HFF-Myc (cell line): ENCODE measurements at places on chromosomes 4 and X.

DNA sequence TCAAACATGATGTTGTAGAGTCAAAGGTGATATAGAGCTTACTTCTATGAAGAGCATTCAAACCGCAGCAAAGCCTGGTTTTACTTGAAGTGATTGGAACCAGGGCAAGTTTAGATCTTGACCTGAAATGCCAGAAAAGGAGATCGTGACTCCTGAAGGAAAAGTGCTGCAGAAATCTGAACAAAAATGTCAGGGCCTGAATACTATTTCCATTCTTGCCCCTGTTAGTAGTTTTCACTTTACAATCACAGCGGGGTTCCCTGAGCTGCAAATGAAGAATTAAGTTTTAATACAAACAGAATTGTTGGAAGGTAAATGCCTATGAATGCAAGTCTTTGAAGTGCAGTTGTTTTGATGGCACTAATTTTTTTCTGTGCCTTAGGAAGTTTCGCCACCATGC, 4.1 kb downstream of the SLIT2 start:
- no peak for DNase-seq

- DNase-seq: no peak
These were observed 35.9 kb downstream of the GK start for GRCh38 chrX:30689116-30689515.

DNA sequence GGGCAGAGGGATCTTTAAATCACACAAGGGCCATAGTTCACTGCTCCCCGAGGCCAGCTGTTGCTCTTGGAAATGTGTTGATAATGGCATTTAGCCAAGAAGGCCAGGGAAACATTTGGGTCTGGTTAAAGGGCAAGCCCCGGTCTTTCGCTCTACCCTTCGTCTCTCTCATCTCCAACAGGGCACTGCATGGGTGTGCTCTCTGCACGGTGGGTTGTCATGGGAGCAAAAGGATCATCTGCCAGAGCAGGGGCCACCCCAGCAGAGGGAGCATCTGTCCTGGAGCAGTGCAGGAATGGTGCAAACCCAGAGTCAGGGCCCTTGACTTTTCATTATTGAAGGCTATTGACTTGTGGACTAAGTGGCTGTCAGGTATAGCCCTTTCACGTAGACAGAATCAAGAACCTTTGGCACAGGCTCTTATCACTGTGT, 22.7 kb upstream of the PGRMC2 start:
- DNase-seq: no peak

DNA sequence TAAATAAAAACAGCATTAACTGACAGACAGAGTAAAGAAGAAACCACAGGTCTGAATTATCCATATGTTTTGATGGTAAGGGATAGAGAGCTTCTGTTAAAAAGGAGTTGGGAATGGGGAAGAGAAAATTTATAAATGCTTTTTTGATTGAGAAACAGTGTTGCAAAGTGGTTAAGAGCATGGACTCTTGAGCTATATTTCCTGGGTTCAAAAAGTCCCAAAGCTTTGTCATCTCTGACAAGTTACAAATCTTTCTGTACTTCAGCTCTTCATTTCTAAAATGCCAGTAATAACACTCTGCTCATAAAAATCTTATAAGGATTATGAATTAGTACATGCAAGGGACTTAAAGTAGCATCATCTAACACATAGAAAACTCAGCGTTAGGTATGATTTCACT, 62.2 kb downstream of the N4BP2 start:
- DNase-seq: no peak

DNA sequence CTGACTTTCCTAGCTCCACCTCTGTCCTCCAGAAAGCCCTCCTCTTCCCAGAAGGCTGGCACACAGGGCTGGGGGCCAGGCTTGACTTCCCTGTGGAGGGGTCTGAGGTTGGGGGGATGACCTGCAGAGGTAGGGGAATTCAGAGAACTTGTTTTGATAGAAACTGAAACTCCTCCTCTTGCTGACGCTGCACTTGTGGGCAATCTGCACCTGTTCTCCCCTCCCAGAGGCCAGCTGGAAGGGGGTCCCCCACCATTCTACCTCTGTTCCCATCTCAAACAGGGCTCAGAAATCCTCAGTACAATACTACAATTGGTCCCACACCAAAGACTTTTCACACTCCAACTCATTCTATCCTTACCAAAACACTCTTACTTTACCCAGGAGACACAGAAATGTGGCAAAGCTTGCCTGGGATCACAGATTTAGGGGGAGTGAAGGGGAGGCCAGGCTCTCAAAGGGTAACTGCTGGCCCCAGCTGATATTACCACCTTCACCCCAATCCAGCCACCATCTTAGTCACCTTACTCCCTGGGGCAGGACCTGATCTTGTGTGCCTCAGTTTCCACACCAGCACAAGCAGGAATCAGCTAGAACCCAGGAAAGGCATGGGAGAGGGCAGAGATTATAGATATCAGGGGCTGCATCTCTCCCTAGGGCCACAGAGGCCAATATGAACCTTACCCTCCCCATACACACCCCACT, 18.5 kb downstream of the OTUD5 start:
- no peak for DNase-seq

DNA sequence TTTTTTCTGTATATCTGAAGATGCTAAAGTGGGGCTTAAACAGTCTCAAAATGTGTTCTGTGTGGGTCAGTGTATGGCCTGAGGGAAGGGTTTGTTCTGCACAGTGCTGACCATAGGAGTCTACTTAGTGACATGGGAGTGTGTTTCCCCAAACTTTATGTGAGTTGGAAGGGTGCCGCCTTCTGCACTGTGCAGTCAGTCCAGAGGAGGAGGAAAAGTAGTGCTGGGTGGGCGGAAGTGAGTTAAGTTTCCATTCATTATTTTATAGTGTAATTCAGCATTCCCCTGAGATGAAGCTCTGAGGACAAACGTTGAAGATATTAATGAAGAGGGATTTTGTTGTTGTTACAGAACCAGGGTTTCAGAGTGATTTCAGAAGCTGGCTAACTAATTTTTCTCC, 2.9 kb downstream of the CHST7 start:
- no peak for DNase-seq

DNA sequence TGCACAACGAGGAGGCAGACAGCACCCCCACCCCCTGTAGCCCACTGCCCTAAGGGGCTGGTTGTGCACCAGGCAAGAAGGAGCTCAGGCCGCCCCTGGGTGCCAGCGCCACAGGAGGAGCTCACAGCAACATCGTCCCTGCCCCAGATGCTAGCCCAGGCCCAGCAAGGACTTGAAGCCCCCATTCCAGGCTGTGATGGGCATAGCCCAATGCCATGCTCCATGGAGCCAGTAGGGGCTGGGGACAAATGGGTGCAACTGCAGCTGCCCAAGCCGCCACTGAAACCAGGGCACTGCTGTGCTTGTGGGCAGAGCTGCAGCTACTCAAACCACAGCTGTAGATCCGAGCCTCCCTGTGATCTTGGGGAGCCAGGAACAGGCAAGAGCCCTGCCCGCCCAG, 241.3 kb upstream of the GIMD1 start:
- DNase-seq: no peak

DNA sequence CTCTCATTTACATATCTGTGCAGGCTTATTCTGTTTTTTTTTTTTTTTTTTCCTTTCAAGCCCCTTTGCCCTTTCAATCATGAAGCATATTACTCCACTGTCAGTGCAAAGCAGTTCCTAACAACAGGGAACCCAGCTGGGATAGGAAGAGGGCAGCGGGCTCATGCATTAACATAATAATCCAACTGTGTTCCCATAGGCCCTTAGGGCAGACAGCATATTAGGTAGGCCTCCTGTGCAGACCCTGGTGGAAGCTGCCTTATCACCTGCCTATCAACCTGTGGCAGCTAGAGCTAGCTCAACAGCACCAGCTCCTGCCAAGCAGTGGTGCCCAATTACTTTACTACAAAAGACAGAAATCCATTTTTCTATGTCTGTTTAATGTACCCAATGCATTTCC, 49.3 kb downstream of the SLC10A7 start:
- no peak for DNase-seq

DNA sequence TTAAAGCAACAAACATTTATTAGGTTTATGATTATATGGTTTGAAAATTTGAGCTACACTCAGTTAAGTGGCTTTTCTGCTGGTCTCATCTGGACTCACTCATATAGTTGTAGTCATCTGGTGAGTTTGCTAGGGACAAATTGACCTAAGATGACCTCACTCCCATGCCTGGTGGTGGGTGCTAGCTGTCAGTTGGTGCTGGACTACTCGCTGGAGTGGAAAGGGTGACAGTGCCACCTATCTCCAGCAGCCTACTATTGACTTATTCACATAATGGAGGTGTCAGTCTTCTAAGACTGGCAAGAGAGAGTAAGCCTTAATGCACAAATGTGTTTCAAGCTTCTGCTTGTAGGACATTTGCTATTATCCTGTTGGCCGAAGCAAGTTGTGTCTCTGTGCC, 88.2 kb downstream of the TASL start:
- DNase-seq: no peak

GRCh38 chr4:140049024-140049848, 104.7 kb downstream of the MAML3 start:
- DNase-seq: no peak

- DNase-seq: no peak
These were observed 250.7 kb upstream of the RASGEF1B start for GRCh38 chr4:81722290-81722851.

- DNase-seq: no peak
These were observed 18.7 kb downstream of the DCHS2 start for GRCh38 chr4:154472858-154473257.

DNA sequence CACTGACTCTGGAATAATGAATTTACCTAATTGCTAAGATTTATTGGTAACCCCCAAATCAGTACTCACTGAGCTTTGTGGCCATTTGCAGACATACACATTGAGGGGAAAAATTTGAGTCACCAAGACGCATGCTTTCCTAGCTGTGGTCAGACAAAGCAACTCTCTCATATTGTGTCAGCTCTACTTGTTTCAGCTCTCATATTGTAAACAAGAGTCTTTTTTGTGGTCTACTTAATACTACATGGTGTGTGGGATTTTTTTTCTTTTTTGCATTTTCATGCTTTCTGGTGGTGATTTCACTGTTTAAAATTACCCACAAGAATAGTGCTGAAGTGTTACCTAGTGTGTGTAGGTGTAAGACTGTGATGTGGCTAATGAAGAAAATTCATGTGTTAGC, 428.2 kb upstream of the GALNT7 start:
- no peak for DNase-seq

- no peak for DNase-seq
These were observed 152.3 kb downstream of the DCLK2 start for GRCh38 chr4:150230561-150230960.

GRCh38 chr4:11005300-11005699, 320.7 kb upstream of the CLNK start:
- no peak for DNase-seq

- DNase-seq: no peak
These were observed 318.6 kb downstream of the NAF1 start for GRCh38 chr4:162847945-162848549.

GRCh38 chr4:143270256-143270838, 66.3 kb upstream of the GAB1 start:
- DNase-seq: no peak

GRCh38 chrX:17373337-17373736, 1.7 kb upstream of the NHS start:
- no peak for DNase-seq

DNA sequence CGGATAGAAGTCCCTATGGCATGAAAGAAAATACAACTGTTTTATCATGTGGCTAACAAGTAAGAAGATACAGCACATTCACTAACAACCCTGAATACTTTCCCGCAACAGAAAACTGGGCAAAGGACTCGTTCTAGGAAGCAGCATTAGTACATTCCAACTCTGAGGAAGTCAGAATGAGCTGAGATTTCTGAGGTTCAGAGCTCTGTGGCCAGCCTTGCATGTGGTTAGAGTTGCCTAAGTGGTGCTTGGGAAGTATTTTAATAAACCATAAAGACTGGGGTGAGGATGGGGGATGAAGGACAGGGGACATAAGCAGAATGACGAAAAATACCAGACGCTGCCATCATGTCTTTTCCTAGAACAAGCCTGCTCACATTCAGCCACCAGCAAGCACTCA, 82.2 kb downstream of the EFHC2 start:
- no peak for DNase-seq

DNA sequence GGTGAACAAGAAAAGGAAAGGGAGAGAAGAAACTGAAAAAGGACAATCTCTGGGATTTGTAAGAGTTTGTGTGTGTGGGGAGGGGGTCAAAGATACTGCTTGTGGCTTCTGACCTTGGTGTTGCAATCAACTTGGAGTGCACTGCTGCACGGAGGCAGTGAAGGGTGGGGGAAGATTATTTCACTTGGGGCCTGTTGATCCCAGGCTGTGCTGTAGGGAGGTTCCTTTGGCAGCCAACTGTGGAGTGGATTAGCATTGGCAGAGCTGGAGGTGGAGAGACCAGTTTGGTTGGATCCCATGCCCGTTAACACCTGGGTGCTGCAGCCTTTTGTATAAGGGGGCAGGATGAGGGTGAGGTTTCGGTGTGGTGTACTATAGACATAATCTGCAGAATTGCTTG, 38.2 kb downstream of the AFF1 start:
- DNase-seq: no peak

GRCh38 chrX:118904218-118904617, 70.2 kb upstream of the LONRF3 start:
- DNase-seq: no peak

DNA sequence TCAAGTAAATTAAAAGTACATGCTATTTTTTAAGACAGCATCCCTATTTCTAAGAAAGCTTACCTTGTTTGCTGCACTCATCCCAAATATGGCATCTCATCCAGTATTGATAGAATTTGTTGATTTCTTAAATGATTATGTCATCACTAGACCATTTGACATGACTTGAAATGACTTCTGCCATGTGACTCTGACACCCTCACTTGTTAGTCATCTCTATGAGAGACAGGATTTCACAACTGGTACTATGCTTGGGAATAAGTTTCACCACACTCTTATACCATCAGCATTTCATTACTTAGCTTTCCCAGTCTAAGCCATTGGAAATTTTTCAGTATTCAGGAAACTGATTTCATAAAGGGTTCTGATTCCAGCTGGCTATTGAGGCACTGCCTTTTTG, 55.3 kb downstream of the TMPRSS11F start:
- no peak for DNase-seq

GRCh38 chr4:123569541-123569940, 172.9 kb downstream of the SPRY1 start:
- DNase-seq: no peak

GRCh38 chrX:135168486-135168885, 2.7 kb downstream of the CT55 start:
- DNase-seq: no peak

DNA sequence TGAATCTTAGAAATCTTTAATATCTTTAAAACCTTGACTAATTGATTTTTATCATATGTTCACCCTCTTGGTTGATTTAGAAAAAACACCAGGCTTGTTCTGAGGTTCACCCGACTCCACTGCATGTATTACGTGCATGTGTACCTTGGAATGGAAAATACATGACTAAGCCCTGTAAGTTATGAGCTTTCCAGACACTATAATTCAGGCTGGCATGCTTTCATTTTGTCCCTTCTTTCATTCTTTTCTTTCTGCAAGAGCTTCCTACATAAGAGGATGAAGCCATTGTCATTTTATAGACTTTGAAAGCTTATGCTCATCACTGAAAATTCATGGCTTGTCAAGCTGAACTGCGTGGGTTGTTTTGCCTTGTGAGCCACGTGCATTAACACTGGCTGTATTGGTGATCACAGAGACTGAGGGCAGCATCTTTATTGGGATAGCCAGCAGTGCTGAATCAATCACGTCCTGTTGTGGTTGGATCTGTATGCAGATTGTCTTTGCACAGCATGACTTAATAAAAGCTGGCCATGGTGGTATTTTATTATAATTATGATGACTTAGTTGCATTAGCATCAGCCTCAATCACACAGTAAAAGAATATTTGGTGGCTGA, 141.9 kb downstream of the SLIT2 start:
- DNase-seq: no peak

GRCh38 chr4:109873791-109874514, 26.0 kb downstream of the LRIT3 start:
- peak; percentile 16 for DNase-seq
